Cortex of kidney (tissue), 1 donor: ENCODE measurements at places on chromosomes 5 and 9.

GRCh38 chr9:26247861-26248260, 569.6 kb upstream of the TUSC1 start:
- no peak for DNase-seq

- no peak for DNase-seq
Observed at GRCh38 chr9:89992326-89993198, 387.8 kb downstream of the GADD45G start.

- no peak for DNase-seq
Observed at GRCh38 chr5:80246995-80247729, 8.7 kb downstream of the SERINC5 start.

DNA sequence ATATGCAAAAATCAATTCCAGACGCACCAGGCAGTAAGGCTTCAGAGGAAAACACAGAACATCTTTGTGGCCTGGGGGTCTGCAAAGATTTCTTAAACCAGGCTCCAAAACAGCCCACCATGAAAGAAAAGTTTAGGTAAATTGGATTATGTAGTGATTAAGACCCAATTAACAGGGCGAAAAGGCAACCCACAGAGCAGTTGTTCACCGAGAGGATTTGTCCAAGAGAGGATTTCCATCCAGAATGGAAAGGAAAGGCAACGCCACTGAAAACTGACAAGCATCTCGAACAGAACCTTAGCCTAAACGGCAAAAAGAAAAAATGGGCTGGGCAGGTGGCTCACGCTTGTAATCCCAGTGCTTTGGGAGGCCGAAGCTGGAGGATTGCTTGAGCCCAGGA, 37.4 kb downstream of the GLT6D1 start:
- no peak for DNase-seq

GRCh38 chr9:32554107-32554506, 1.7 kb upstream of the TOPORS start:
- DNase-seq: no peak

GRCh38 chr5:73230264-73231245, 57.6 kb downstream of the TMEM174 start:
- no peak for DNase-seq

DNA sequence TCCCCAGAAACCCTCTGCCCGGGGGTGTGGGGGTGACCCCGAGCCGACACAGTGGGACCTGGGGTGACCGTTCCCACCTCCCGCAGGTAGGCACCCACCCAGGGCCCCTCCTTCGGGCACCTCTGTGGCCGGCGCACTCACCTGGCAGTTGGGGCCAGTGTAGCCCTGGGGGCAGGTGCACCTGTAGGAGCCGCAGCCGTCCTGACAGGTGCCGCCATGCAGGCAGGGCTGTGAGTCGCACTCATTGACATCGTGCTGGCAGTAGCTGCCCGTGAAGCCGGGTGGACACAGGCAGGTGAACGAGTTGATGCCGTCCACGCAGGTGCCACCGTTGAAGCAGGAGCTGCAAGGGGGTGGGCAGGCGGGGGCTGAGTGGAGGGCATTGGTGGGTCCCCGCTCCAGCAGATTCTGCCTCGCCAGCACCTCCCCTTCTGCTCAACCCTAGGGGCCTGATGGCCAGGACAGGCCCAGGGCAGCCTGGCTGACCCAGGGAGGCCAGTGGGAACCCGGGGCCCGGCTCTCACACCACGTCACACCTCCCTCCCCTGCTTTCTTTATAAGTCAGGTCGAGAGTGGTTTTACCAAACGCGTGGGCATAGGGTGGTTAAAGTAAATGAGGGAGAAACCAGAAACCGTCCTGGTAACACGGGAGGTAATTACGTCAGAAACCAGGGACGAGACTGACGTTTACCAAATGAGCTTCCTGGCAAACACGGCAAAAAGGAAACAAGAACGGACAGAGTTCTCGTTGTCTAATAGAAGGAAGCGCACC, 26.1 kb upstream of the SEC16A start:
- DNase-seq: no peak

- DNase-seq: no peak
Observed at GRCh38 chr5:27087747-27088146, 49.4 kb upstream of the CDH9 start.

DNA sequence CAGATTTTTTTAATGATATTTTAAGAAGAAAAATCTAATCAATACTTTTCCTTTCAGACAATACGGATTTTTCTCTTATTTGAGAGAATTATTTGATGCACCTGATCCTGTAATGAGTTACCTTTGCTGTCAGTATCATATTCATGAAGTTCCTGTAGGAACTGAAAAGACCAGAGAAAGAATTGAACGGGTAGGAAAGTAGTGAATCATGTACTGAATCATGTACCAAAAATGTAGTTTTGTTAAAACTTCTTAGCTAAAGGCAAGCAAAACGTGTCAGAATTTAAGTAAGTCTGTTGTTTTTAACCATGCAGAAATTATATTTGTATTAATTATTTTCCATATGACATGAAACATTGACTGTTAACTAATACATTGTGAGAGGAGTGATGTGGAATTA, 56.6 kb downstream of the SMC5 start:
- no peak for DNase-seq

GRCh38 chr5:157511651-157512644, 51.9 kb downstream of the NIPAL4 start:
- DNase-seq: no peak

DNA sequence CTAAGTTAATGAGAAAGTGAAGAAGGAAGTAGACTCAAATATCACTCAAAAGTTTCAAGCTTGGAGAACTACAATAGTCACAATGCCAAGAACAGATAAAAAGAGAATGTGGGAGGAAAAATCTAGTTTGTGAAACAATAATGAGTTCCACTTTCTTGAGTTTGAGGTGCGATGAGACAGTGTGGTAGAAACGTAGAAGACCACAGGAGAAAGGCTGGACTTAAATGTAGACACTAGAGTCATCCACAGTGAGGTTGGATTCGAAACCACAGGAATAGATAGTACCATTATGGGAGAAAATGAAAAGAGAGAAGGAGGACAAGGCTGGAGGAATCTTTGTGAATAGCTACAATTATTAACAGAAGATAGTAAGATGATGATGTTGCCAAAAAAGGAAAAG, 141.1 kb upstream of the LRRTM2 start:
- no peak for DNase-seq

DNA sequence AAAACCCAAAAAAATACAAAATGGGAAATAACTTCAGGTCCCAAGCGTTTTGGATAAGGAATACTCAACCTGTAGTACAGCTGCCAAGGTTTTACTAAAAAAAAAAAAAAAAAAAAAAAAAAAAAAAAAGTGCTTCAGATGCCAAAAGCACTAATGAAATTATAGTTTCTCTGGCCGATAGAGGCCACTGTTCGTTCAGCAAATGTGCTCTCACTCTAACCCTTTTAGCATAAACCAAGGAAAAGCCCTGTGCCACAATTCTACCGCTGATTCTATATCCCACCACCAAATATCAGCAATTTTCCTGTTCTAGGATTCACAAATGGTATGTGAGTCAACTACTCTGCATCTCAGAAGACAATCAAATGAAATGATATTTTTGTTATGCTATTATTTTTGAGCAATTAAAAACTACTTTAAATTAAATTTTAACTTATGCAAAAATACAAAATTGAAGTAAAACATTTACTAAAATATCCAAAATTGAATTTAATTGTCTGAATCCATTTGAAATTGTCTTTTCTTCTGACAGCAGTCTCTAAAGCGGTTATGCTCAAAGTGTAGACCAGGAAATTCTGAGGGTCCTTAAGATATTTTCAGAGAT, 79.8 kb downstream of the RICTOR start:
- no peak for DNase-seq

DNA sequence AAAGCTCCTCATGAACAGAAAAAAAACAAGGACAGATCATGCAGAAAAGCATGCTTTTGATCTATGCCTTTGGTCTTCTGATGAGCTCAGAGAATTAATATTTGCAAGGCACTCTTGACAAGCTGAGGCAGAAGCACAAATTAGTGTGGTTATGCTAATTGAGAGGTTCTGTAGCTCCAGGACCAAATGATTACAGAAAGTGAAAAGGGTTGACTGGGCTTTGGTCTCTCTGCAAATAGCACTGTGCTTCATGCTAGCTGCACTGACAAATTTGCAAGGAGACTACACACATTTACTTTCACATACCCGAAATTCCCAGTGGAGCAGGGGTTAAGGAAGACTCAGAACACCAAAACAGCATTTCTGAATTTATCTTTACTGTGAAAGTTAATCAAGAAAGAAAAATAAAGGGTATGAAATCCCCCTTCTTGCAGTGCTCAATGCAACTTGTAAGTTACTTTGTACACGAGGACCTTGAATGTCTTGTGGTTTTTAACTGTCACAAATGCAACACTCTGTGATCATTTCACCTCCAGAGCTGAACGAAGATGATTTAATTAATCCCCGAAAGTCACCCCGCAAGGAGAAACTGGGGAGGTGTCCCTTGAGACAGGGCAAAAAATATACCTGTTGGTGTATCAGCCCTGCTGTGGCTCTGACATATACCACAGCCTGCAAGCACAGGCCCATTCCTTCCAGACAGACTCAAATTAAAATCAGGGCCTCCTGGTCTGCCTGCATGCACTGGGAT, 11.9 kb downstream of the RAPGEF1 start:
- DNase-seq: no peak

GRCh38 chr5:178094345-178094744, 19.0 kb upstream of the N4BP3 start:
- no peak for DNase-seq

DNA sequence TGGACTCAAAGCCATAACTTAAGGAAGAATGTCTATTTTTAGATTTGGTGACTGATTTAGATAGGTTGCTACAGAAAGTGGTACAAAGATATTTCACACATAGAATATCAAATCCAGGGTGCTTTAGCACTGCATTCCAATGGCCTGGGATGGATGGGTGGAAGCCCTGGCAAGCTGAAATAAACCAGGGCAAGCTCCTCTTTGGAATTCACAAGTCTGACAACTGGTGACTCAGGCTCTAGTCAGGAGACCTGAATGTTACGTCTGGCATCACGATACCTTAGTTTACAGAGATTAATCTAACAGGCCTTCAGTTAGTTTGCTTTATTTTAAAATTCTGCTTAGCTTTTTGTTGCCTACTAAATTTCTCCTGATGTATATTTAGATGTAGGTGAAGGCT, 144.0 kb downstream of the TMC1 start:
- no peak for DNase-seq

- no peak for DNase-seq
Observed at GRCh38 chr5:98588215-98588614, 185.2 kb upstream of the RGMB start.

DNA sequence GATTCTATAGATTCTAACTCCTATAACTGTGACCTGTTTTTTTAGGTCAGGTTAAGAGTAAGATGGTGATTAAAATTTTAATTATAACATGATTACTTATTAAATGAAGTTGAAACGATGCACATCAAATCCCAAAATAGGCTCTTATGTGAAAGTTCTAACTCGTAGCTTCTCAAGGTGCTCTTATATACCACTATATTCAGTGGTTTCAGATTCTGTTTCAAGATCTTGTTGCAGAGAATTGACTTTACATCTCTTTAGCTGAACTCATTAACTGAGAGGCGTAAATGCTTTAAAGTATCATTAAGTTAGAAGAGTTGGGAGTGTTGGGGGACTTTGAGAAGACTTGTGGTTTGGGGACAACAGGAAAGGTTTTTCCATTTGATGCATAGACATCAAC, 1399.8 kb downstream of the PTPRD start:
- no peak for DNase-seq

DNA sequence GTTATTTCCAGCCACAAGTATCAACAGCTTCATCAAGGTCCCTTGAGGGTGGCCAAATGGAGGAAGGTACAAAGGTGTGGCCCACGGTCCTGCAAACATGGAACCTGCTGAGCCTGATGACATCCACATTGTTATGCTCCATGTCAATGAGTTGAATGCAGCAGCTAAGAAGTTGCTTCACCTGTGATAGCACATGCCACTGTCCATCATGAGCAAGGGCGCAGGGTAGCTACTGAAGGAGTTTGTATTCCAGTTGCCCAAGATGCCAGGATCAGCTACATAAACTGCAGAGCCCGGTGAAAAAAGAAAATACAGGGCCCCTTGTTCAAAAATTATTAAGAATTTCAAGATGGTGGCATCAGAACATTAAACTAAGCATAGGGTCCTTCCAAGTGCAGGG, 24.2 kb downstream of the LSM11 start:
- no peak for DNase-seq

DNA sequence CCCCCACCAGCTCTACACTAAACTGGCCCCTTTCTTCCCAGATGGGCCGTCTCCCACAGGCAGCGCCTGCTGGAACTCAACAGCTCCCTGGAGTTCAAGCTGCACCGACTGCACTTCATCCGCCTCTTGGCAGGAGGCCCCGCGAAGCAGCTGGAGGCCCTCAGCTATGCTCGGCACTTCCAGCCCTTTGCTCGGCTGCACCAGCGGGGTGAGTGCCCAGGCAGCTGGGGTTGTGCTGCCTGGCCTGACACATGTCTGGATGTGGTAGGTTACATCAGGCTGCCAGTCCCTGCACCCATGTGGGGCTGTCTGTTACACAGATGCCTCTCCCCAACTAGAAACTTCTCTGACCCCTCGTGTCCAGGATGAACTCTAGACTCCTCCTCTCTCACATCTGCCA, 9.8 kb downstream of the NHP2 start:
- DNase-seq: no peak

DNA sequence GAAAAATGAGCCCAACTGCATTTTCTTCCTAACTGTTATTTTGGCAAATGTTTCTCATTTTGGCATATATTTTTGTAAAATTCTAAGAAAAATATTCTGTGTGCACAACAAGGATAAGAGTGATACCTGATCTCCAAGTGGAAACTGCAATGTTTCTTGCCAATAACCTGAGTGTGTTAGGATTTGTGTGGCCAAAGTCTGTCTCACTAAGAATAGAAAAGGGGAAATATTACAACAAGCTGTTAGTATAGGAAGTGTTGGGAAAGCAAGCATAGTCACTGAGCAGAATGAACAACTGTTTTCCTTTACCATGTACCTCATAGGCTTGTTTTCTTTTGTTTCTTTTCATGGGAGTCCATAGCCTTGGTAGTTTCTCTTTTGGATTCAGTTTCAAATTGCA, 624.2 kb downstream of the MTRR start:
- no peak for DNase-seq

DNA sequence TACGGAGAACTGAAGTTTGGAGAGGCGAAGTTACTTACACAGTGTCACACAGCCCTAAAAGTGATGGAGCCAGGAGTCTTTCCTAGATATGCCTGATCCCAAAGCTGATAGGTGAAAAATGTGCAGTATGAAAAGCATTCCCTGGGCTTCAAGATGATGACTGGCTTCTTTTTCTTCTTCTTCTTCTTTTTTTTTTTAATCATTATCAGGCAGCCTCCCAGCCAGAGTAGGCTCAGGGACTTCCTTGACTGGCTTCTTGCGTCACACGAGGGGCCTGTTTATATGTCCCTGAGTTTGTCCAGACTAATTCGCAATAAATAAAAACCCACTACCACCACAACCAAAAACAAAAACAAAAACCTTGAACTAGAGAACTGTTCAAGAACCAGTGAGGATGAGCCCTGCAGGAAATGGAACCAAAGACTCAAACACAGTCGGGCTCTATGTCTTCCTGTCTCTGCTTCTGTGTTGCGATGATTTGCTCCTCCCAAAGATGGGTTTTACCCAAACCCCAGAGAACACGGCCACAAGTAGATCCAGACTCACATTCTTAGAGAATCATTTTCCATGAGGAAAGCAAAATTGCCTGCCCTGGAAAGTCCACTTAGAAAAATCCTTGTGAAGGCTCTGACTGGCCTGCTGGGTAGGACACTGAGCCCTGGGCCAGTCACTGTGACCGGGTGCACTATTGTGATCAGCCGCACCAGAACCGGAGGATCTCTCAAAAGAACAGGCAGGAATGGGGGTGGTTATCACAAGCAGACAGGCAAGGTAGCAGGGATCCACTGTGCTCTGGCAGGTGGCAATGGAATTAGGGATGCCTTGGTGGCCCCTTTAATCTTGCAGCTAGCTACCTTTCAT, 38.0 kb upstream of the ADAM19 start:
- DNase-seq: no peak
